ENCODE measurements at places on chromosomes 1 and 21.

DNA sequence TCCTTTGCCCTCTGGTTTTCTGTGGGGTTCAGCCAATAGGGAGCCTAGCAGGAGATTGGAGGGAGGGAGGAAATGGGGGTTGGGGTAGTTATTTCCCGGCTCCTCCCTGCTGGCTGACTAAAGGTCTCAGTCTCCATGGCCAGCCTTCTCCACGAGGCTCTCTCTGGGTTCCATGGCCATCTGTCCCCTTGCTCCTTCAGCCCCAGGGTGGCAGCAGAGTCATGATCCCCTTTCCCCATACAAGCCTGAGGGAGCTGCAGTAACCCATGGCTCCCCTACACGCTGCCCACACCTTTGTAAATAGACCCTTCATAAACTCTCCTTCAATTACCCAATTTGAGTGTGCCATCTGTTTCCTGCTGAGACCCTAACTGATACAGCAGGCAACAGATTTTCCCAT, 176.1 kb upstream of the CSF3R start:
- no peak for DNase-seq

GRCh38 chr1:24199291-24199900, 12.3 kb upstream of the IFNLR1 start:
- peak; percentile 34 for DNase-seq

DNA sequence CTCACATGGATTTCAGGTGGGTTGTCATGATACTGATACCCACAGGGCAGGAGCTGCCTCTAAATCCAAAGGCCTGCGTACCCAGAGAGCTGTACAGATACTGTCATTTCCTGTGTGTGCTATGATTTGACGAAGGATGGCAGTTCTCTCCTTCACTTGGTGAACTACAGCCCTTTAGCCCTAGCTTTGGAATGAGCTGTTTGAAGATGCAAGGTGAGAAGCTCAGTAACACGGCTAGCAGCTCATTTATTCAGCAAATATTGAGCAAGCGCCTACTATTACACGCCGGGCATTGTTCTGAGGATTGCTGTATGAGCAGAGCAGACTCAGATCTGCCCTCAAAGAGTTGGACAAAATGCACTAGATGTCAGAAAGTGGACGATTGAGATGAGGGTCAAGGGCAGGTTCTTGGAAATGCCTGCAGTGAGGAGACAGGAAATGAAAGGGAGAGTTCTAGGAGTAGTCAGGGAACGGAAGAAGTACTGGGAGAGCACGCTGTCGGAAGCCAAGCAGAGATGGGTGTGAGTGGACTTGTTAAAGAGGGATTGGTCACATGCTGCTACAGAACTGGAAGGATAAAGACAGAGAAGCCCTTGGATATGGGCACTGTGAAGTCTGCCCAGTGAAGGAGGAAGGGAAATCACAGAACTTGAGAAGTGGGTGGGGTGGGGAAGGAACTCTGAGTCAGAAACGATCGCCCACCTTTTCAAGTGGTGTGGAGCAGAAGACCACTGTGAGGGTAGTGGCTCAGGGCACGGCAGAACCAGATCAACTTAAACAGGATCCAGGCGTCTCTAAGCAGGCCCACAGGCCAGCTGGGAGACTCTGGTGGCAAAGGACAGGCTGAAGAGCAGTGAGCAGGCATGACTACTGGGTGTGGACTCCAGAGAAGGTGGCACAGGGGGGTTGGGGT, 7.1 kb downstream of the PTGFRN start:
- no peak for DNase-seq

DNA sequence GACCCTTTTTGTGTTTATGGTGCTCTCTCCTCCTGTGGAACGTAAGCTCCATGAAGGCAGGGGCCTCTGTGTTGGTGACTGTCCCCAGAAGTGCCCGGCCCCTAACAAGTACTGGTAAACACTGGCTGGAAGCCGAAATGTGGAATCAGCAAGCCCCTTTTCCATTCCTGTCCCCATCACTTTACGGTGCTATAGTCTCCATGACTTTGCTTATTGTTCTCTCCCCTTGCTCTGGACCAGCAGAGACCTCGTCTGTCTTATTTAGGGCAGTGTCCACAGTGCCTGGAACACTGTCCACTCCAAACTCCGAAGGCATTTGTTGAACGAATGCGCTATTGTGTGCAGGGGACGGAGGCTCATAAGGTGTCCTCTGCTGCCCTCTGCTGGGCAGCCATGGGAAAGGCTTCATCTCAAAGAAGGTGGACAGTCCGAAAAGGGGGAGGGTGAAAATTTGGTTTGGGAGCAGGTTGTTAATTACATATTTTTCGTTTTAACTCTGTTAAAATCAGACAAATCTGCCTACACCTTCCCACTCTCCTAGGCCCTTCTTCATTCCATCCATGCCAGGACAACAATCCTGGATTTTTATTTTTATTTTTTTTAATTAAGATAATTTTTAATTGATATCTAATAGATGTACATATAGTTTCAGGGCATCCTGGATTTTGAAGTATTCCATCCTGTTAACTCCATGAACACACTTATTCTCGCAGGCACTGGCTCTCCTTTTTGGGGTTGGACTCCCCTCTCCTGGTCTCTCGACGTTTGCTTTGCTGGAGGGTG, 115.6 kb downstream of the PGBD5 start:
- peak; percentile 45 for DNase-seq

DNA sequence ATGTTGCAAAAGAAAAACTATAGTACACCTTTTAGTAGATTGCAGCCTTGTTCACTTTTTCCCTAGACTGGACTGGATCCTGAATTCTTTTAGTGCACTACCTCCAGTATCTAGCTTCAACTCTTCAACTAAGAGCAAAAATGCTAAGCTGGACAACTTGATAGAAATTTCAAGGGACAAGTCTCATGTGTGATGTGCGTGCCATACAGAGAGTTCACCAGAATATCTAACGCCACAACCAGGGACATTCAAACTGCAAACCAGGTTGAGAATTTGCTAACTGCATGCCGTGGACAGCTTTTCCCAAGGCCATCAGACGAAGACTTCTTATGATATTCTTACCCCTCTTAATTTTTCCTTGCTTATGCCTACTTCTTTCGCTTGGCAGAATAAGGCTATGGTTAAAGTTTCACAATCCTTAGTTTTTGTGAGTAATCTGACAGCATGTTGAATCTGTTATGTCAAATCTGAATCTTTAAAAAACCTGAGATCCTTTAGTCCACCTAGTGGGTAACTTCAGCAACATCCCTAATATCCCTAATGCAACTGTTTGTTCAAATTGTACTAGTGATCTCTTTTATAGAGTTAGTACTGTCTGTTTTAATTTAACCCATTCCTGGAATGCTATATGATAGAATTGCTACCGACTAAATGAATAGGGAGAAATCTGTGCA, 66.4 kb downstream of the DDAH1 start:
- no peak for DNase-seq

- no peak for DNase-seq
These were observed 603.7 kb upstream of the CAMK1G start for GRCh38 chr1:208979776-208980175.

- DNase-seq: no peak
These were observed 378.9 kb downstream of the DUSP10 start for GRCh38 chr1:221363039-221363438.

- no peak for DNase-seq
These were observed 37.4 kb downstream of the RUNX1 start for GRCh38 chr21:35011681-35012080.

- DNase-seq: no peak
These were observed 86.9 kb downstream of the OLFML2B start for GRCh38 chr1:161936786-161937185.

DNA sequence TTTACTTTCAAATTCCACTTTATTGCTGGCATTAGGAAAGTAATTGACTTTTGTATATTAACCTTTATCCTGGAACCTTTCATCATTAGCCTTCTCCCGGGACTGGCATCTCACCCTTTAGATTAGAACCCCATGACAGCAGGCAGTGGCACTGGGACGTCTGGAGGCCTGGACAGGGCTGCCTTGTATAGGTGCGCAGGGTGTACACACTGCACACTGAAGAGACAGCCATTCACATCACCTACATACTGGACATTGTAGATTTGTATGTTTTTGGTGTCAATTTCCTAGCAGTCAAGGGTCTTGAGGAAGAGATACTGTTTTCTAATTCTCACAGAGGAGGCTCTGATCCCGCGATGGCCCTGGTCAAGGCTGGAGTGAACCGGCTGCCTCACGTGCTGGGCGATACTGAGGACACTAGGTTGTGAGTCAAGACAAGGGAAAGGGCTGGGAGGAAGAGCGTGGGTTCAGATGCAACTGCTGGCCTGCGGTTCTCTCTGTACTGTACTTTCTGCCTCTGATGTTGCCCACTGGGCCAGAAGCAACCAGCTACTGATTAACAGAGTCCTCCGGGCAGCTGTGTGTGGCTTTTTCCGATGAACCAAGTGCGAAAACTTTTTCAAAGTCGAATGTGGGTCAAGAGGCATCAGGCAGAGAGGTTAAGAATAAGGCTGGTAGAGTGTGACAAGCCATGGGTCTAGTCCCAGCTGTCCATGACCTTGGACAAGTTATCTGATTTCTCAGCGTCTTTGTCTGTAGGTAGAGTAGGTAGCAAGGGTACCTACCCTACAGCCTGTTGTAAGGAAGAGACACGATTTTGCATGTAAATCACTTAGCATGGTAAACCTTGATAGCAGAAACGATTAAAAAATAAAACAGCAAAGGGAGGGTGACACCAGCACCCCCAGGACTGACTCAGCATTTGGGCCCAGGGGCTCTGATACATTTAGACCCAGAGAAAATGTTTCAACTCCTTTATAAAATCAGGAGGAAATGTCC, 38.2 kb upstream of the SLC25A33 start:
- no peak for DNase-seq

GRCh38 chr1:25765136-25765922, 34.7 kb upstream of the SELENON start:
- no peak for DNase-seq

DNA sequence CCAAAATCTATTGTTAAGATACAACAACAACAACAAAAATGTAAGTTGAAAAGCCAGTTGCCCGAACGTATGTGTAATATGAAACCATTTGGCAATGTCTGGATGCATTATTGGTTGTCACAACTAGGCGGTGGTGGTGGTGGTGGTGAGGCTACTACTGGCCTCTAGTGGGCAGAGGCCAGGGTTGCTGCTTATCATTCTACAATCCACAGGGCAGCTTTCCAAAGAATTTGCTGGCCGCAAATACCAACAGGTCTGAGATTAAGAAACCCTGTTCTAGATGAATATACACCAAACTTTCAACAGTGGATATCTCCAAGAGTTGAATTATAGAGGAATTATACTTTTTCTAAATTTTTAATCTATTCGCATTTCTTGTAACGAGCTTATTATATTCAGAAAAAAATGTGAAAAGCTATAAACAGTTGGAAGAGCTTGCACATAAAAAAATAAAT, 26.8 kb upstream of the ZNF697 start:
- no peak for DNase-seq

DNA sequence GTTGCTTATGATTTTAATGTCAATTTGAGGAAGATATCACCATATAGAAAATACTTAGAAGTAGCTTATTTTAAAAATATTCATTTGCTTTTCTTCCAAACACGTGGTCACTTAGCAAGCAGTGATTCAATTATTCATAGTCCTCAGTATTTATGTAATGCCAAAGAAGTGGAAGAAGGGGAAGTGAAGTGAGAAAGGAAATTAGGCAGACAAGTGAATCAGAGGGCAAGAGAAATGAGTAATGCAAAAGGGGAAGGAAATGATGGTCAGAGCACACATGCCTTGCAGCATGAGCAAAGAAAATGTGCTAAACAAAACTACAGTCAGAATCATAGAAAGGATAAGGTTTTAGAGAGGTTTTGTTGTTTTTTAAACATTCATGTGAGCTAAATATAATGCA, 31.8 kb downstream of the SDCCAG8 start:
- no peak for DNase-seq

DNA sequence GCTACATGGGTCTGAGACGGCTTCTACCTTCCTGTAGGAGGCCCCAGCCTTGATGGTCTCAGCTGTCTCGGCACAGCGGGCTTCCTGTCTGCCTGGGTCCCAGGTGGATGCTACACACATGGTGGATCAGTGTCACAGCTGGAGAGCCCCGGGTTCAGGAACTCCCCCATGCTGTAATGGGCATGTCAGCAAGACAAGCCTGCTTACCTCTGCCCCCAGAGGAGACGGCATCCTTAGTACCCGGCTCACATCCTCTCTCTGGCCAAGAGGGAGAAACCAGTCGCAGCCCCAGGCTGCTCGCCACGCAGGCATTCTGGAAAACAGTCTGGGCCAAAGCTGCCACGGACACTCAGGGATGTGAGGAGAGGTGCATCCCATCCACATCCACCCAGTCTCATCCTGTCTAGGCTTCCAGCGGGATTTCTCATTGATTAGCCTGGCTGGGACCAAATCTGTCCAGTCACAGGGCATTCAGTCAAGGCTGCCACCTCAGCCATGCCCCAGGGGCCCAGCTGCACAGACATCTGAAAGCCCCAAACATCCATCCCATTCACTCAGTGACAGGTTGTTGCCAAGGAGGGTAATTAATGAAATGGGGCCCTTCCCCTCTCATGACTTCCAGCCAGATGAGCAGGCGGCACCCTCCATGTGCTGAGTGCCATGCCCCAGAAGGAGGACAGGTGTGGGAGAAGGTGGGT, 10.5 kb downstream of the SNAP47 start:
- DNase-seq: no peak

GRCh38 chr1:44594353-44594752, 79.9 kb downstream of the TMEM53 start:
- peak; percentile 20 for DNase-seq

GRCh38 chr21:42777757-42778344, 101.5 kb downstream of the WDR4 start:
- peak; percentile 70 for DNase-seq

DNA sequence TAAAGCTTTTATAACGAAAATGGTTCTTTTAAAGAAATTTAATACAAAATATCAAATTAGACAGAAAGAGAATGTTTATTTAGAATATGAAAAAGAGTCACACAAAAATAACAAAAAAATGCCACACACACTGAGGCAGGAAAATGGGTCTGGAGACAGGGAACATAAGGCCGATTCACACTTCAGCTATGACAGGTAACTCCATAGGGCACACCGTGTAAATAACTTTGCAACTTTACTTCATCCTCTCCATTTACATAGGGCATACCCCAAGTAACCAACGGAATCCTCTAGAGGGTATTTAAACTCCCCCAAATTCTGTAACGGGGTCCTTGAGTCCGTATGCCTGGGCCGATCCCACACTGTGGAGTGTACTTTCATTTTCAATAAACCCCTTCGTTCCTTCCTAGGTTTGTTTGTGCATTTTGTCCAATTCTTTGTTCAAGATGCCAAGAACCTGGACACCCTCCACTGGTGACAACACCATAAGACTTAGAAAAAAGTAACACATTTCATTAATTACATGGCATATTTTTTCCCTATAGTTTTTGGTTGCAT, 23.1 kb upstream of the PTGS2 start:
- no peak for DNase-seq

GRCh38 chr1:59427155-59427554, 130.3 kb downstream of the FGGY start:
- no peak for DNase-seq

DNA sequence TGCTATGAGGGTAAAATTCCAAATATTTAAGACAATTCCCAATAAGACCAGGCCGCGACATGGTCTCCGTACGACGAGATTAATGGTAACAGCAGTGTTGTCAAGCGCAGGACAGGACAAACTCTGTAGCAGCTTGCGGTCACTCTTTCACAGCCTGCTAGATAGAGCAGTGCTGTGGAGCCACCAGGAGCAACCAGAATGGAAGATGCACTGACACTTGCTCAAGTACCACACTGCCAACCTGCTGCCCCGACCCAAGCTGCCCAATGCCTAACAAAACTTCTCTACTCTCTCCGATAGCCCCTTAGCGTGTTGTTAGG, 636 bp downstream of the WARS2 start:
- DNase-seq: no peak

- DNase-seq: peak; percentile 57
These were observed 5.5 kb upstream of the PRKCZ start for GRCh38 chr1:2044510-2045319.

GRCh38 chr21:44360159-44360558, 6.7 kb downstream of the TRPM2 start:
- no peak for DNase-seq

All from C1 segment of cervical spinal cord (tissue), 14 donors.